ENCODE measurements at places on chromosomes 11 and 22.

DNA sequence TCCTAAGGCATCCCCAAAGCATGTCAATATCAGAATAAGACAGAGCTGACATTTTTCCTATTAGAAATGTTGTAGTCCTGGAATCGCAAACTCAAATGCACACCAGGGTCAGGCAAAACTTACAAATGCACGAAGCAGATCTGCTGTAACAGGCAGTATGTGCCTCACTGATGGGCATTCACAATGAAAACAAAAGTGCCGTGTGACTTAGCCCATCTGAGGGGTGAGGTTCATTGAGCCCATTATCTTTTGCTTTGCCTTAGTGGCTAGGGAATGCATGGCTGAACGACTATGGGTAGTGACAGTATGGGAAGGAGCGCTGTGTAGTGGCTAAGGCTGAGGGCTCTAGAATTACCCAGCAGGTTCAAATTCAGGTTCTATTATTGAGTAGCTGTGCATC, 43.1 kb upstream of the RASSF10 start:
- no peak for DNase-seq

DNA sequence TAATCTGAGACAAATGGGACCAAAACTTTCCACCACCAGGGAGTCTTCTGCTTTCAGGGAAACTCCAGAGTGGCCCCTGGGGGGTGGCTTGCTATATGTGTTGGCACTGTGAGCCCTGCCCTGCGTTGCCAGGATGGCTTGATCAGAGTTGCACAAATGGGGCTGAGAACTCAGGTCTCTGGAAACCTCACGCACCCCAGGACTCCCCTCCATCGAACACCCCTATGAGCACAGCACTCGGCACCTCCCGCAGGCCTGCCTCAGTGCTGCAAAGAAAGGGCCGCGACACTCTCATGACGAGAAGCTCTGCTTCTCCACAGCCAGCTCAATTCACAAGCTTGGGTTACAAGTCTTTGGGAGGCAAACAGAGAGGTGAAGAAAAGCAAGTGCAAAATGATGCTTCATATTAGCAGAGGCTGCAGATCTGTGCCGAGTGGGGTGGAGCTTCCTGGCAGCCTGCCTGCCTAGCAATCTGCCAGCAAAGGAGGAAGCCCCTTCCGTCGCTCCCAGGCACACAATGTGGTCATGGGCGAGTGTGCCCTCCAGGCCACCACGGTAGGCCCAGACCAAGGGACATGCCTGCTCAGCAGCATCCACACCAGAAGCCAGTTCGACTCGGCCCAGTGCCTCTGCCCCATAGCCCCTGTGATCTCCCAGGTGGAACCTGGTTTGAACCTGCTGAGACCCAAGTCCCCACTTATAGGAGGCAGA, 55.7 kb downstream of the MYH9 start:
- peak; percentile 40 for DNase-seq

DNA sequence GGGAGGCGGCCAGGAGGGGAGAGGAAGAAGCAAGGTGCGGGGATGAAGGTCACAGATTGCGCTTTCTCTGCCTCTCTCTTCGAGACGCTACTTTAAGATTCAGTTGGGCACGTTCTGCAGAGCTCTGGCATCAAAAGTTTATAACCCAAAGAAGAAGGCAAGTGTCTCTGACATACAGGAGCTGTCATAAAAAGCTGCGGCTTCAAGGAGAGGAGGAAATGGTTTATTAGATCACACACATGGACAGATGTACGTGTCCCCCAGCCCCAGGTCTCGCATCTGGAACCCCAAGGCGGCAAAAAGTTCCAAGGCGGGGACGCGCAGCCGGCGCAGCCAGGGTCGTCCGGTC, 589.0 kb downstream of the OPCML start:
- no peak for DNase-seq

DNA sequence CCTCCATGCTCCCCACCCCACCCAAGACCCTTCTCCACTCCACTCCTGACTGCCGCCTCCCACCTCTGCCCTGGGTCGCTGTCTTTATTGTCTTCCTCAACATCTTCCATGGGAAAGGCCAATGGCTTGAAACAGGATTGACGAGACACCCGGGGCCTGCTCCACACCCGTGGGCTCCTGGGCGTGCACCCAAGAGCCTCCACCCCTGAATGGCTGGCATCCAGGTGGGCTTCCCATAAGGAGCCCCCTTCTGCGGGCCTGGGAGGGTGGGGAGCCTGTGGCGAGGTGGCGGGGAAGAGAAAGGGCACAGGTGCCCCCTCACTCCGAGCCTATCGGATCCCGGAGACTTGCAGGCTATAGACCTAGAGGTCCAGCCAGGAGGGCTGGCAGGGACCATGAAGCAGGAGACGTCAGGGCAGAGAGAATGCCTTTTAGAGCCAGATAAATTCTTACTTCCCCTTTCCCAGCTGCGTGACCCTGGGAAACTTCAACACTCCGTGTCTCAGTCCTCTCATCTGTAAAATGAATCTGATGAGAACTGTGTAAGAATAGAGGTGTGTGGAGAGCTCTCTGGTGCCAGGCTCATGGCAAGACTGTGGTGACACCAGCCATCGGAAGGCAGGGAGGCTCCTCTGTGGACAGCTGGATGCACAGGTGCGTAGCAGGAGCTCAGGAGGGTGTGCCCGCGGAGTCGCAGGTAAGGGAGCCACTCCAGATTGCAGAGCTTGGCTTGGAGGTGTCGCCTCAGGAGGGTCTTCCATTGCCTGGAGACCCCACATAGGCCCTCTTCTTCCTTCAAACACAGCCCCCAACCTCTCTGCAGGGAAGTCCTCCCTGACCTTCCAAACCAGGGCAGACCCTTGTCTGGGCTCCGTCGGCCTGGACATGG, 53.9 kb downstream of the SMIM38 start:
- no peak for DNase-seq

DNA sequence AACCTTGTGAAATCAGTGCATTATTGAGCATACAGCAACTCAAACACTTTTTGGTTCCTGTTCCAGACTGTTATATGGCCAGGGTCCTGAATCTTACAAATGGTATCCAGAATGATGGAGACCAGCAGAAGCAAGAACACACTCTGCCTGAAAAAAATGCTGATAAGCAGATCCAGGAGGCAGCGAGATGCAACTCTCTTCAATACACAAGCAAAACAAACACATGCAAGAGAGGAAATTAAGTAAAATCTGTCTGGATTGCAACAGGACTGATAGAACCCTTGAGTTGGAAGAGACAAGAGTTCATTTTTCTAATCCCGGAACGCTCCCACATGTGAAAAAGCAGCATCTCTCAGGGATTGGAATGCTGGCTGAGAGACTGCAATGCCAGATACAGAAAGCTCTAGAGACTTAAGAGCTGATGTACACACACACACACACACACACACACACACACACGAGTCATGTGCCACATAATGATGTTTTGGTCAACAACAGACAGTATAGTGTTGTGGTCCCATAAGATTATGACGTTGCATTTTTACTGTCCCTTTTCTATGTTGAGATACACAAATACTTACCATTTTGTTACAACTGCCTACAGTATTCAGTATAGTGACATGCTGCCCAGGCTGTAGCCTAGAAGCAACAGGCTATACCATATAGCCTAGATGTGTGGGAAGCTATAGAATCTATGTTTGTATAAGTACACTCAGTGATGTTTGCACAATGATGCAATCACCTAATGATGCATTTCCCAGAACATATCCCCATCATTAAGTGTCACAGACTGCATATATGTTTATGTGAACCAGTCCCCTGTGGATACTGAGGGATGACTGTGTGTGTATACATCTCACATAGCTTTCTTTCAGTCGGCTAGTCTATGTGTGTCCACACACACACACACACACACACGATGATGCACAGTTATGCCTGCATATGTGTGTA, 406.6 kb downstream of the LARGE1 start:
- no peak for DNase-seq

Measured in T-helper 9 cell (primary cell).